ENCODE measurements at places on chromosomes 6 and 20.

GRCh38 chr6:157558049-157558448, 177.1 kb downstream of the ZDHHC14 start:
- no peak for DNase-seq

DNA sequence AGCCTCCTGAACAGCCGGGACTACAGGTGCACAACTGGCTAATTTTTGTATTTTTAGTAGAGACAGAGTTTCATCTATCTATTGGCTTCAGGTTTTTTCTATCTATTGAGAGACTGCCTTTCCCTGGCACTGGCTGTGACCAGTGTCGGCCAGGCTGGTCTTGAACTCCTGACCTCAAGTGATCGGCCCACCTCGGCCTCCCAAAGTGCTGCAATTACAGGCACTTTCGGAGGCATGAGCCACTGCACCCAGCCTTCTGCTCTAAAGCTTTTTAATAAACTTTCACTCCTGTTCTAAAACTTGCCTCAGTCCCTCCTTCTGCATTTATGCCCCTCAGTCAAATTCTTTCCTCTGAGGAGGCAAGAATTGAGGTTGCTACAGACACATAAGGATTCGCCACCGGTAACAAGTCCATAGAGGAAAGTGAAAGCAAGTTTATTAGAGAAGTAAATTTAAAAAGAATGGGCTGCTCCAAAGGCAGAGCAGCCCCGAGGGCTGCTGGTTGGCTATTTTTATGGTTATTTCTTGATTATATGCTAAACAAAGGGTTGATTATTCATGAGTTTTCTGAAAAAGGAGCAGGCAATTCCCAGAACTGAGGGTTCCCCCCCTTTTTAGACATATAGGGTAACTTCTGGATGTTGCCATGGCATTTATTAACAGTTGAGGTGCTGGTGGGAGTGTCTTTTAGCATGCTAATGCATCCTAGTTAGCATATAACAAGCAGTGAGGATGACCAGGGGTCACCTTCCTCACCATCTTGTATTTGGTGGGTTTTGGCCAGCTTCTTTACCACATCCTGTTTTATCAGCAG, 44.8 kb upstream of the RNGTT start:
- no peak for DNase-seq

DNA sequence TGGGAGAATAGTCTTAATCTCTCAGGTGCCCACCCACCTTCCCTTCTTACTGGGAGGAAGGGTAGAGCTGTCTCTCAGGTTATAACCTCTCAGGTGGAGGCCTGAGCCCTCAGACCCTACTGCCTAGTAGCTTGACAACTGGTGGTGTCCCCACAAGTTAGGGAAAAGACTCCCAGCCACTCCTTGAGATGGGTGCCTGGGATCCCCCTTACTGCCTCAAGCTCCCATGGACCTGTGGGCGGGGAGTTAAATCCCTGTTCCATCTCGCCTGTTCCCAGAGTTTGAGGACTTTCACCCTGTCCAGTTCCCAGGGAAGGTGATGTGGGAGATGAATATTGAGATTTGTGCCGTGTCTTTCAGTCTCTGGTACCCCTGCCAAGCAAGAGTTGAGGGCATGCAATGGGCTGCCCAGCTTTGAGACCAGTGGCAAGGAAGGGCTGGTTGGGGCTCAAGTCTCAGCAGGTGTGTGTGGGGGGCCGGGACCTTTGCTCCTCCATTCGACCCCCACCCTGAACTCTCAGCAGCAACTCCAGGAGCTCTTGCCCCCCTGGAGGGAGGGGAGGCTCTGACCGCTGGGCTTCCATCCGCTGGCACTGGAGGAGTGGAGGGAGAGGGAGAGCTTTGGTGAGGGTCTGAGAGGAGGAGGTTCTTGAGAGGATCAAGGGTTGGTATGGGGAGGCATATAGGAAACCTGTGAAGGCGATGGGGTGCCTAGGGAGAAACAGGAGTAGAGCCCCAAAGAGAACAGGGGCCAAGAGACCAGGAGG, 1.1 kb upstream of the PBX2 start:
- DNase-seq: no peak

DNA sequence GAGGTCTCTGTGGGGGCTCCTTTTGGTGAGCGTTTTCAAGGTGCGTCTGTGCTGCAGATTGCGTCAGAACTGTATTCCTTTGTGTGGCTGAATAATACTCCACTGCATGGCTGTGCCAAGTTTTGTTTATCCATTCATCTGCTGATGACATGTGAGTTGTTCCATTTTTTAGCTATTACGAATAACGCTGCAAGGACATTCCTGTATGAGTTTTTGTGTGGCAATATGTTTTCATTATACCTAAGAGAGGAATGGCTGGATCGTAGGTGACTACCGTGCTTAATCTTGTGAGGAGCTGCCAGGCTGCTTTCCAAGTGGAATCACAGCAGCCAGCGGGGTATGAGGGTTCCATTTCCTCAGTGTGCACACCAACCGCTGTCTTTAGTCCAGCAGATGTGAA, 1.1 kb upstream of the DACT2 start:
- no peak for DNase-seq

DNA sequence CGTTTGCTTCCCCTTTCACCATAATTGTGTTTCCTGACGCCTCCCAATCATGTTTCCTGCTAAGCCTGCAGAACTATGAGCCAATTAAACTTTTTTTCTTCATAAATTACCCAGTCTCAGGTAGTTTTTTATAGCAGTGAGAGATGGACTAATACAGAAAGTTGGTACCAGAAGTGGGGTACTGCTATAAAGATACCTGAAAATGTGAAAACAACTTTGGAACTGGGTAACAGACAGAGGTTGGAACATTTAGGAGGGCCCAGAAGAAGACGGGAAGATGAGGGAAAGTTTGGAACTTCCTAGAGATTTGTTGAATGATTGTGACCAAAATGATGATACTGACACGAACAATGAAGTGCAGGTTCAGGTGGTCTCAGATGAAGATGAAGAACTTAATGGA, 1058.6 kb upstream of the CITED2 start:
- no peak for DNase-seq

DNA sequence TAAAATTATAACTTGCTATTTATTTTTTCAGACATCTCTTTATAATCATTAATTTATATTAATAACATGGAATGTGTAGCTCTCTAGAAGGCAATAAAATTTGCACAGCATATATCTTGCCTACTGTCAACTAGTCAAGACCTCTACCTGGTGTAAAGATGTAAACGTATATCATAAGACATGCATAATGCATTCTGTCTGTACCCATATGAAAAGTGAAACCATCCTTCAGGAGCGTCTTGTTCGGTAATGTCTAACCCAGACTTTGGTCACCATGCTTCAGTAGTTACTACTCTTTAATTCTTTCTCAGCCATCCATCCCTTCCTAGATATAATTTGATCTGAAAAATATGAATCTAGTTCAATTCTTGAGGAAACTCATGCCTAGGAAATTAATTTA, 21.0 kb downstream of the CEP43 start:
- no peak for DNase-seq

GRCh38 chr6:13428583-13429405, 58.6 kb downstream of the GFOD1 start:
- no peak for DNase-seq

GRCh38 chr6:19569563-19569962, 267.6 kb upstream of the ID4 start:
- no peak for DNase-seq

DNA sequence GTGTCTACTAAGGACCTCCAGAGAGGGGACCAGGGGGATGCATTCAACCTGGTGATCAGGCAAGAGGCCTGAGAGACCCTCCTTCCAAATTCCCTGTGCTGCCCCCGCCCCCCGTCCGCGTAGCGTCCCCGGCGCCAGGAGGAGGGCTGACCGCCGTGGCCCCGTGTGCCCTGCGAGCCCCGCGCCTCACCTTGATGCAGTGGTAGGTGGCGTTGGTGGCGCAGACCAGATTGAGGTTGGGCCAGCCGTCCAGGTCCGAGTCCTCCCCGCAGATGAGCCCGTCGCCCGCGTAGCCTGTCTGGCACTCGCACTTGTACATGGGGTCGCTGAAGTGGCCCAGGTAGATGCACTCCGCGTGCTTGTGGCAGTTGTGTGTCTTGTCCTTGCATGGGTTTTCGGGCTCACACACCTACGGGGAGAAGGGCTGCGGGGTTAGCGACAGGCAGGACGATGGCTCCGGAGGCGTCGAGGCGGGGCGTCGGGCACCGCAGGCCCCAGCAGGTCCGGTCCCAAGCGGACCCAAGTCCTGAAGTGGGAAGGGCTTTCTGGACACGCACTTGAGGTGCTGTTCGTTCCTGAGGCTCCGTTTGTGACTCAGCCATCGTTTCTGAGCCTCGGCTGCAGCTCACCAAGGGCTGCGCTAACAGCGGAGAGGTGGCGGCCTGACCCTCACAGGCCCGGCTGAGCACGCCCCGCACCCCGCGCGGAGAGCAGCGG, 21.7 kb downstream of the THBS2 start:
- no peak for DNase-seq

GRCh38 chr20:39294137-39294725, 332.1 kb downstream of the DHX35 start:
- DNase-seq: no peak

GRCh38 chr20:53555081-53555480, 38.6 kb downstream of the ZNF217 start:
- no peak for DNase-seq

DNA sequence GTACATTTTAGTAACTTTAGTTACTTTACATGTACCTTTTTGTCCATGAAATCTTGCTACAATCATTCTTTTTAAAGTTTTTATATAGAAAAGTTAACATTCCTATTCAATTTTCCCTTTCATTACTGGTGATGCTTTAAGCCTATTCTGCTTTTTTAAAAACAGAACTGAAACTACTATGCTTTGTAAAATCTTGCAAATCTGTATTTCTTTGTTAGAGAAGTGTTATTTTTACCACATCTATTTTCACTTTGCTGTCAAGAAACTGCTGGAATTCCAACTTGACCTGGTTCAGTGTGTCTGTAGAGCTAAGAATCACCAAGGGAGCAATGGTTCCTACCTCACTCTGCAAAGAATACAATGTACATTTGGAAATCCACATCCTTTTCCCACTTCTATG, 21.8 kb upstream of the SAMD5 start:
- no peak for DNase-seq

GRCh38 chr20:58547623-58548475, 32.6 kb upstream of the APCDD1L start:
- DNase-seq: no peak

- peak; percentile 37 for DNase-seq
Observed at GRCh38 chr6:166950443-166950821, 5.9 kb downstream of the RNASET2 start.

DNA sequence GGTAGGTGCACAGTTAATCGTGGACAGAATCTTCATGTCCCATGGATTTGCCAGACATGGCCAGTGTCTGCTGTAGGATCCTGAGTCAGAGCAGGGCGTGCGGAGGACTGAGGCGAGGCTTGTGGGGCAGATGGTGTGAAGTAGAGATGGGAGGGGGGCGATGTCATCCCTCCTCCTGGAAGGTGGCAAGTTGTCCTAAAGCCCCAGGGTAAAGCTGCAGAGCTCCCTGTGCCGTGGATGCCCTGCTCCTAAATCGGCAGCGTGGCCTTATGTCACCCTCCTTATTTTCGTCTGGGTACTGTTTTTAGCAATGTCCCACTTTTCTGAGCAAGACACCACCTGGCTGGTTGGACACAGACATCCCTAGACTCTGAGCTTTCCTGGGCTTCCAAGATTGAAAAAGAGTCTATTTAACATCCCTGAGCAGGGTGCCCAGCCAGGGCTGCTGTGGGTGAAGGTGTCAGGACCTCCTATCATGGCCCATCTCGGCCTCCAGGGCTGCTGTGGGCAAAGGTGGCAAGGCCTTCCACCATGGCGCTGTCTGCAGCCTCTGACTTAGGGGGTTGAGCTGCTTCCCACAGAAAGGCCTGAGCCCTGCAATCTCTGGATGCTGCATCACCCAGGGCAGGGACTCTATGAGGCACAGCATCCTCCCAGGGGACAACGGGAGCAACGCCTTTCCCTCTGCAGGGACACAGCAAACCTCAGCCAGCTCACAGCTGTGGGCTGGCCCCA, 145.4 kb downstream of the TTLL2 start:
- no peak for DNase-seq

DNA sequence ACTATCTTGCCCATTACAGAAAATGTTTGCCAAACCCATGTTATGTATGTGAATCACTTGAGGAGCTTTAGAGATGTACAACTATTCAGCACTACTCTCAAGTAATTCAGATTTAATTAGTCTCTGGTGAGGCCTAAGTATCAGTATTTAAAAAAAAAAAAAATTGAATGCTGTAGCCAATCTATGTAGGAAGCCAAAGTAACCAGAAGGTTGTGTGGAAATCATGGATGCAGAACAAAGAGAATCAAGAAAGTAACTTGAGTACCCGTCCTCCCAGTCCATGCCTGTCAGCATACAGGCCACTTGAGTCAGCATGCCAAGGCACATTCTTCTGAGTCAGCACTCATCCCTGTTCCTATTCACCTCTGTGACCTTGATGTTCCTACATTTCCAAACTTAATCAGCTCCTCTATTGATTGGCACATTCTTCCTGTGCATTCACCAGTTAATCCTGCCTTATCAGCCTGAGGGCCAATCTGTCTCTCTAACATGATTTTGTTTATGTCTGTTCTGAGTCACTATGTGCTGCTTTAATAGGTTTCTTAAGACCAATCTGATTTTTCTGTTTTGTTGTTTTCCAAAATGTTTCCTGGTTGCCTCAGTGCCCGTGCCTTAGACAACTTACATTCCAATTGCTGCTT, 165.6 kb downstream of the KCNQ5 start:
- DNase-seq: no peak

GRCh38 chr20:3812259-3812681, 8.1 kb upstream of the AP5S1 start:
- DNase-seq: no peak

GRCh38 chr20:63903796-63904561, 9.1 kb downstream of the DNAJC5 start:
- no peak for DNase-seq

GRCh38 chr20:12179692-12180091, 262.0 kb downstream of the BTBD3 start:
- no peak for DNase-seq

GRCh38 chr6:151847064-151847463, 39.6 kb downstream of the ESR1 start:
- peak; percentile 6 for DNase-seq
